ENCODE measurements at places on chromosomes 6 and 20.
A peak's percentile ranks its signal among the peaks of the same experiment; 100 is the strongest.

- no peak for DNase-seq
These were observed 381.6 kb downstream of the LAMA2 start for GRCh38 chr6:129264480-129265045.

DNA sequence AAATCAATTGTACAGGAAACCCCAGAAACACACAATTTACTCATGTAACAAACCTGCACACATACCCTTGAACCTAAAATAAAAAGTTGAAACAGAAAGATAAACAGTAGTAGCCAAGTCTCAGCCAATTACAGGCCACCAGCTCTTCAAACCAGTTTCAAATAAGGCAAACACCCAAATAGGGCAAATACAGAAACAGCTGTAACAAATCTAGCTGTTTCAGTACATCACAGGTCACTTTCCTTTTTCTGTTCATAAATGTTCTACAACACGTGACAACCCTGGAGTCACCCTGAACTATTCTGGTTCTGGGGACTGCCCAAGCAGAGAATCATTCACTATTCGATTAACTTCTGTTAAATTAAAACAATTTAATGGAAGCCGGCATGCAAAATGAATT lies 329.0 kb downstream of the GJA1 start:
- DNase-seq = no peak

DNA sequence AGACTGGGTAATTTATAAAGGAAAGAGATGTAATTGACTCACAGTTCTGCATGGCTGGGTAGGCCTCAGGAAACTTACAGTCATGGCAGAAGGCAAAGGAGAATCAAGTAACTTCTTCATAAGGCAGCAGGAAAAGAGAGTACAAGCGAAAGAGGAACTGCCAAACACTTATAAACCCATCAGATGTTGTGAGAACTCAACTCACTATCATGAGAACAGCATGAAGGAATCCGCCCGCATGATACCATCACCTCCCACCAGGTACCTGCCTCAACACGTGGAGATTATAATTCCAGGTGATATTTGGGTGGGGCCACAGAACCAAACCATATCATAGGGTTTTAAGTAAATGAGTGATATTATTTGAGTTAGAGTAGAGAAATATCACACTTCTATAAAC lies 189.3 kb downstream of the TSHZ2 start:
- DNase-seq = no peak

DNA sequence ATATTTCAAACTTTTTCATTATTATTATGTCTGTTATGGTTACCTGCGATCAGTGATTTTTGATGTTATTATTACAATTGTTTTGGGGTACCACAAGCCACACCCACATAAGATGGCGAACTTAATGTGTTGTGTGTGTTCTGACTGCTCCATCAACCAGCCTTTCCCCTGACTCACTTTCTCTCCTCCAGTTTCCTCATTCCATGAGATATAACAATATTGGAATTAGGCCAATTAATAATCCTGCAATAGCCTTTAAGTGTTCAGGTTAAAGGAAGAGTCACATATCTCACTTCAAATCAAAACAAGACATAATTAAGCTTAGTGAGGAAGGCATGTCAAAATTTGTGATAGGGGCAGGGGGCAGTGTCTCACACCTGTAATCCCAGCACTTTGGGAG lies 16.3 kb upstream of the POPDC3 start:
- DNase-seq = no peak

DNA sequence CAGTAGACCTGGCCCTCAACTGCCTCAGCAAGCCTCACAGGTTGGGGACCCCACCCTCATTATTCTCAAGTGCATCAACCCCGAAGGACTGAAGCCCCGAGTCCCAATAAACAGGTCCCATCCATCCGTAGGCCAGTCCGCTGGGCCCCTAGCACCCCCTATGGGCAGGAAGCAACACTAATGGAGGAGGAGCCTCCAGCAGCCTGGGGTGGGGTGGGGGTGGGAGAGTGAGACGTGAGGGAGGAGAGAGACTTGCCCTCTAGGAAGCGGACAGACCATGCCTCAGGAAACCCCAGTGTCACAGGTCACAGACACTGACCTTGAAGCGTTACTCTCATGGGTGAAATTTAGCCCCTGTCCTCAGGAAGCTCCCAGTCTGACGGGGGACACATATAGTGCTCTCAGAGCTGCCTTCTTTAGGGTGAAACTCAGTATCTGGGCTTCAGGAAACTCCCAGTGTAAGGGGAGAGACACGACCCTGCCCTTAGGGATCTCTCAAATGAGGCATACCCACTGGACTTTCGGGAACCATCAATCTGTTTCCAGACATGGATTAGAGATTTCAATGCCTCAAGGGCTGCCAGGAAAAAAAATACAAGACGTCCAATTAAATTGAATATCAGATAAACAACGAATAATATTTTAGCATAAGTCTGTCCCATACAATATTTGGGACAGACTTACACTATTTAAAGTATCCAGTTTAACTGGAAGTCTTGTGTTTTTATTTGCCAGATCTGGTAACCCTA lies 125.8 kb downstream of the MRPL14 start:
- peak; percentile 61 for DNase-seq

DNA sequence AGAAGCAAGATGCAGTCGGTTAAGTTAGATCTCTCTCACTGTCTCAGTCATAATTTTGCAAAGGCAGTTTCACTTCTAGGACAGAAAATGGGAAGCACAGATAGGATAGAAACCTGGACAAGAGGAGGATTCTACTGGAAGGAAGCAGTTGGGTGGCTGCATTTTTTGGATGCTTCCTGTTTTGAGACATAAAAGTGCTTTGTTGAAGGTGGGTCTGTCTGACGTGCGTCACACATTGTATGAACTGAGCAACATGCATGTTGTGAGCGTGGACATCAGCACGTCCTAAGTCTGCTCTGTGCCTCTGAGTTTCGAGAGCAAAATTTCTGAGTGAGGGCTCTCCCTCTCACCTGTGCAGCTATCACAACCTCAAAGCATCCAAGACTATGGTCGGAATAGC lies 68.7 kb upstream of the SNX9 start:
- no peak for DNase-seq

GRCh38 chr6:91788501-91788900 lies 1201.6 kb upstream of the MAP3K7 start:
- DNase-seq = no peak

DNA sequence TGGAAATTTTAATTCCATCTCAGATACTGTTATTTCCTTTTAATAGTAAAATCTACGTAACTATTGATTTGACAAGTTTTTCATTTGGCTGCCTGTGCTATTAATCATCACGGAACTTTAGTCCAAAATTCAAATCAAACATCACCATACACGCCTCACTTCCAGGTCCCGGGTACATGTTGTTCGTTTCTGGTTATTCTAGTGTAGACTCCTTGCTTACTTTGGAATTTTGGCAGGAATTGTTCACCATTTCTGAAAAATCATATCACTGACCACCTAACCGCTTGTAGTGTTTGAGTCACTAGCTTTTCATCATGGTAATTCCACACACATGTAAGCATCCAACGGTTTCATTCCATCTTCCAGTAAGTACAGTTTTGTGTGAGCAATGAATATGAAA lies 98.0 kb upstream of the NHSL1 start:
- DNase-seq = no peak

DNA sequence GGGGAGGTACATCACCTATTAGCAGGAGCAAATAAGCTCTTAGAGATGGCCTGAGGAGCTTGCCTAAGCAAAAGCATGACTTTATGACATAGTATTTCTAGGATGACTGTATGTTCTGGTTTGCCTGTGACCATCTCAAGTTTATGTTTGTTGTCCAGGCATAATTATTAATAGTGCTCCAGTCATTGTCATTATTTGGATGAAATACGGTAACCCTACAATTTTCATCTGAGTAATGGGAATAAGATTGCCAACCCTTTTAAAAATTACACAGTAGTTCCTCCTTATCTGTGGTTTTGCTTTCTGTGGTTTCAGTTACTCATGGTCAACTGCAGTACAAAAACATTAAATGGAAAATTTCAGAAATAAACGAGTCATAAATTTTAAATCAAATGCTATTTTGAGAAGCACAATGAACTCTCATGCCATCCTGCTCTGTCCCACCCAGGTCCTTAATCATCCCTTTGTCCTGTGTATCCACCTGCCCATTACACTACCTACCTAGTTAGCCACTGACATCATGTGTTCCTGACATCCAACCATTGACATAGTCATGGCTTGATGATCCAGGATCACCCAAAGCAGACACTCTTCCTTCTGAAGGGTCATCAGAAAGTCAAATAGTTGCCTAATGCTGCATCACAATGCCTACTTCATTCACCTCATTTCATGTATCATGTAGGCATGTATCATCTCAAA lies 27.0 kb upstream of the TFB1M start:
- no peak for DNase-seq

GRCh38 chr6:13836170-13836569 lies 21.8 kb upstream of the MCUR1 start:
- DNase-seq = no peak

GRCh38 chr6:13573669-13574110 lies 711 bp upstream of the SIRT5 start:
- DNase-seq = peak; percentile 41

DNA sequence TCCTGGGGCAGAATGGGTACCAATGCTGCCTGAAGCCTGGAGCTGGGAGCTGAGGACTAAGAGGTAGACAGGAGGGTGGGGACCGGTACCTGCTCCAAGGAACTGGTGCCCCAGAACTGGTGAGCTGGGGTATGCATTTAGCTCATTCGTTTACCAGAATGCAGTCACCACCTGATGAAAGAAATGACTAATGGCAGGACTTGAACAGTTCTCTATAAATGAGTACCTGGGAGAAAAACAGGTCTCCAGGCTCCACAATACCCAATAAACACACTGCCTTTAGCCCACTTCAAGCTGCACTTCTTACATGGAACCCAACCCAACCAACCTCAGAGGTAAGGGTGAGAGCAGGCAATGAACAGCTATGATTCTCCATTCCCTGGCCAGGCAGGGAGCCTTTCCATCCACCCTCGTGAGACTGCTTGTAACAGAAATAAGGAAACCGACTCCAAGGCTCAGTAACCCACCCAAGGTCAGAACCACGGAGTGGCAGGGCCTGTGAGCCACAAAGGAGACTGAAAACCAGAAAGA lies 15.4 kb downstream of the FKBP1A start:
- peak; percentile 64 for DNase-seq

DNA sequence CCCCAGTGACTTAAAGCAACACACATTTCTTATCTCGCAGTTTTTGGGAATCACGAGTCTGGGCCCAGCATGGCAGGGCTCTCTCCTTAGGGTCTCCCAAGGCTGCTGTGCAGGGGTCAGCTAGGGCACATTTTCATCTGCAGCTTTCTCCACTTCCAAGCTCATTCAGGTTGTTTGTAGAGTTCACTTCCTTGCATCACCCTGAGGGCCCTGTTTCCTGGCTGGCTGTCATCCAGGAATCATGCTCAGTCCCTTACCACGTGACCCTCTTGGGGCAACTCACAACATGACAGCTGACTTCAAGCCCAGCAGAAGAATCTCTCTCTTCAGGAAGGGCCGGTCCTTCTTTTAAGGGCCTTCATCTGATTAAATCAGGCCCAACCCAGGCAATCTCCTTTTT lies 21.3 kb downstream of the SNAP25 start:
- no peak for DNase-seq

DNA sequence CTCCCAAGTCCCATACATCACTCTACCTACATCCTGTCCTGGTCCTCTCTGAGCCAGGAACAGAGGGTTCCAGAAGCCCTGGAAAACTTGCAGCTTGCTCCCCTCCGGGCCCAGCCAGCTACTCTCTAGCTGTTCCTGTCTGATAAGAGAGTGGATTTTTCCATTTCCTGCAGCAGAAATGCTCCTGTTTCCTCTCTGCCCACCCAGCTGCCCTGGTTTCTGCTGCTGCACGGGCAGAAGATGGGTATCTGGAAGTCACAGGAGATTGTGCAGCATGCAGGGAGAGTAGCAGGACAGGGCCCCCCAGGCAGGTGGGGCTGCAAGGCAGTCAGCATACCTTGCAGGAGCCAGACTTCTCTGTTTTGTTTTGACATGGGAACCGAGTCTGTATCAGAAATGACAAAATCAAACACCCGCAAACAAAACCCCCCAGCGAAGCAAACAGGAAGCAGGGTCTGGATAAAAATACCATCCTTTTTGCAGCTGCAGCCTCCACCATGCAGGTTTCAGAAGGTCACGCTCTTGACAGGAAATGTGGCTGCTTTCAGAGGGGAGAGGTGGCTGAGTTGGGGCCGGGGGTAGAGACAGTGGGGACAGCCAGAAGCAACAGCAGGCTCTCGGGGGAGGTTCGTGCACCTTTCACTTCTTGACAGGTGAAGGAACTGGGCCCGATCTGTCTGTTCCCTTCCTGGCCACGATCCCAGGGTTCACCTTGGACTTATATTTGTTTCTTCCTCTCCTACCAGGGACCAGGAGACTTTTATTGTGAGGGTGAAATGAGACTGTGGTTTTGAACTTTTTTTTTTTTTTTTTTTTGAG lies 50.8 kb upstream of the FAM83D start:
- DNase-seq = peak; percentile 73

GRCh38 chr6:67933278-67933677 lies 701.8 kb upstream of the ADGRB3 start:
- no peak for DNase-seq

- no peak for DNase-seq
These were observed 43.1 kb upstream of the HECA start for GRCh38 chr6:139091826-139092225.

DNA sequence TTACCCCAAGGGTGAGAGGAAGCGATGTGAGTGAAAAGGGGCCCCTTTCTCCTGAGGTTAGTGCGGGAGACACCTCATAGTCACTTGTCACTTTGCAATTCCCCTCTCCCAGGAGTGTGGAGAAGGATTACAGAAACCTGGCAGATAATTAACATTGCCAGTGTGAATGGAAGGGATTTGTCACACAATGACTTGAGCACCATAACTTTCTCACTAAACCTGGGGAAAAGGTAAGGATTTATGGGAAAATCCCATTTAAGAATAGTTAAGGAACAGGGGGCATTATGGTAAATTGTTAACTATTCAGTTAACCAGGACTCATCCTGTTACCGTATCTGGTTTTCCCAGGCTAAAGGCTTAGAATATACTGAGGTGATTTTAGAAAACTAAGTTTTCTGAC lies 219.5 kb upstream of the JAG1 start:
- DNase-seq = no peak

GRCh38 chr20:56443654-56444540 lies 24.5 kb upstream of the RTF2 start:
- no peak for DNase-seq

DNA sequence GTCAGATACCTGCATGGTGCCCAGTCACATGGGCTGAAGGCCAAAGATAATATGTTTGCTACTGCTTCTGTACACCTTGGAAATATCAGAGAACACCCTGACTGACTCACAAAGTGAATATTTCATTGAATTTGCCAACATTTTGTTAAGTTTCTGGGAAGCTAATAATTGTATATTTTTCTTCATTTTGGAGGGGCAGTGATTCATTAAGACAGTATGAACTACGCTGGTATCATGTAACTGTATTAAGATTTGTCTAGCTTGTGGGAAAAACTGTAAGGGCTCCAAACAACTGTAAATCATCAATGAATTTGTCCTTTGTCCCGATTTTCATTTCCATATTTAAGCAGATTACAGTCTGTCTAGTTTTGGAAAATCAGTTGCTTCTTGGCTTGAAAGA lies 102.3 kb upstream of the CCN2 start:
- DNase-seq = no peak

GRCh38 chr6:105759015-105759414 lies 327.1 kb upstream of the PRDM1 start:
- DNase-seq = no peak

GRCh38 chr20:46014517-46015396 lies 6.0 kb downstream of the MMP9 start:
- DNase-seq = no peak

- DNase-seq = no peak
These were observed 16.8 kb downstream of the RIPK1 start for GRCh38 chr6:3085074-3085473.

Measured in activated CD4-positive, alpha-beta memory T cell treated with anti-CD3 and anti-CD28 coated beads for 36 hours (primary cell).